ENCODE measurements at places on chromosomes 1 and 21. TPM values are rescaled to one million over a fixed set of nuclear protein-coding genes. Genes with fewer than 3 reads are reported as not detected.

GRCh38 chr21:25281134-25281533, 326.1 kb downstream of the MRPL39 start:
- no peak overlapping the region for H3K27ac ChIP-seq
- no peaks in the 10 kb centered on the region for H3K36me3 ChIP-seq
- no peak overlapping the region for H3K4me3 ChIP-seq

Gene NUAK2
- 2.8 TPM for total RNA-seq

GRCh38 chr1:12177999-12178441, 11.2 kb downstream of the TNFRSF1B start:
- peaks cover 6% of the 10 kb centered on the region for H3K4me1 ChIP-seq
- no peaks in the 10 kb centered on the region for H3K36me3 ChIP-seq
- H3K27ac ChIP-seq: no peak overlapping the region
- no peak overlapping the region for H3K4me3 ChIP-seq
- H3K27me3 ChIP-seq: peaks cover 23% of the 10 kb centered on the region

DNA sequence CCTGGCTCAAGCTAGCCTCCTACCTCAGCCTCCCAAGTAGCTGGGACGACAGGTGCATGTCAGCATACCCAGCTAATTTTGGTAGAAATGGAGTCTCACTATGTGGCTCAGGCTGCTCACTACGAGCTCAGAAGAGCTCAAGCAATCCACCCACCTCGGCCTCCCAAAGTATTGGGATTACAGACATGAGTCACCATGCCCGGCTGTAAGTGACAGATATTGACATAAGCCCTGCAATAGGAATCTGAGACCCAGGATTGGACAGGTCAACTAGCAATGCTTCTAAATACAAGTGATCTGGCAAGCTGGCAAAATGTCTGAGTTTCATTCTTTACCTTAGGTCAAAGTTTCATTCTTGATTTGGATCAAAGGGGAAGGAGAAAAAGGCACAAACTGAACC, 40.5 kb upstream of the H6PD start:
- peaks cover 9% of the 10 kb centered on the region for H3K27me3 ChIP-seq
- no peak overlapping the region for H3K27ac ChIP-seq
- H3K4me1 ChIP-seq: peaks cover 30% of the 10 kb centered on the region
- H3K4me3 ChIP-seq: no peak overlapping the region

DNA sequence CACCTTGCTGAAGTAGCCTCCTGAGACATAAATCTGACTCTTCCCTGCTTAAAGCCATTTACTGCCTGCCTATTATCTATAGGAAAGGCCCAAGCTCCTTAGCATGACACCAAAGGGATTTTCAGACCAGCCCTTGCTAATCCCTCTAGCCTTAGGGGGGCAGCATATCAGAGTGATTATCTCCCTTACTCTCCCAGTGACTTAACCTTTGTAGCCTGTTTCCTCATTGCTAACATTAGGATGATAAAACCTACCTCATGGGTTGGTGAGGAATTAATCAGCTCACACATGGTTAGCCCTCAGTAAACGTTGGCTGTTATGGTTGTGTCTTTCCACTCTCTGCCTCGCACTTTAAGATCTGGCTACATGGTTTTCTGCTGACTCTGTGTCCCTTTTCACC, 70.1 kb downstream of the ROR1 start:
- H3K27ac ChIP-seq: no peak overlapping the region

GRCh38 chr1:39021426-39021825, 4.7 kb upstream of the NDUFS5 start:
- H3K4me1 ChIP-seq: peaks cover 6% of the 10 kb centered on the region
- H3K36me3 ChIP-seq: peaks cover under 1% of the 10 kb centered on the region
- no peaks in the 10 kb centered on the region for H3K27me3 ChIP-seq
- H3K4me3 ChIP-seq: no peak overlapping the region
